ENCODE measurements at places on chromosomes 6 and 20.

- DNase-seq = no peak
These were observed 46.6 kb upstream of the UST start for GRCh38 chr6:148700047-148700715.

- no peak for DNase-seq
These were observed 153.1 kb downstream of the TRIM27 start for GRCh38 chr6:28770732-28771131.

- DNase-seq = no peak
These were observed 176.1 kb downstream of the TRIM27 start for GRCh38 chr6:28747631-28748157.

DNA sequence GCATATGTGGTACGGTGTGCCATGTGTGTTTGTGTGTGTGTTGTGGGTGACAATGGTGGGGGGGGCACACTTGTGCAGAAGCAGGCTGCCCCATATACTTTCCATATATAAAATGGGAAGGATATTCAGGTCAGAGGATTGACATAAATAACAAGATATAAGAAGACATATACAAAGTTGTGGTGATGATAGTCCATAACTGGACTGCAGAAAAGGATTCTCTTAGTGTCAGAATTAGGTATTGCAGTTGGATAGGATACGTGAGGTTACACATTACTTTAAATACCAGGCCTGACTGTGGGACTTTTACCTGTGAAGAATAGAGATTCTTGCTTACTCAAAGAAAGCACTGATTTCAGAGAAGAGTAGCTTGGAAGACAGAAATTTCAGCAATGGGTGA is 1260.3 kb downstream of the EPHA7 start:
- DNase-seq = no peak

DNA sequence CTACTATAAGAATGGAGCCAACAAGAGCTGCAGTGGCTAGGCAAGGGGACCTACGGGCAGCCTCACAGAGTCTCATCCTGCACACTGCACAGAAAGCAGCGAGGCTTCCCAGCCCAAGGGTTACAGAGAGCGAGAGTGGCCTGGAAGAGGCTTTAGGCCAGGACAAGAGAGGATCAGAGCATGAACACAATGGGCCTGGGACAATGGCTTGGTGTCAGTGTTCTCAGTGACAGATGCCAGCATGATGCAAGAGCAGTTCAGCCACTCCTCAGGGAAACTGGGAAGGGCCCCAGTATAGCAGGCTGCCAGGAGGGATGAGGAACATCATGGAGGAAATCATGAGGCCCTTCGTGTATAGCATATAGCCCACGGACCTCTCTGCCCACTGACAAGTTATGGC is 108.0 kb downstream of the NUS1 start:
- no peak for DNase-seq

- DNase-seq = no peak
These were observed 290.2 kb downstream of the BTBD3 start for GRCh38 chr20:12207875-12208274.

GRCh38 chr20:37524859-37525708 is 2.6 kb downstream of the BLCAP start:
- DNase-seq = no peak

- DNase-seq = peak; percentile 3
These were observed 974.1 kb downstream of the EYS start for GRCh38 chr6:64732888-64733287.

All from NCI-H526 (cell line).